ENCODE measurements at places on chromosomes 5 and 9. TPM values are rescaled to one million over a fixed set of nuclear protein-coding genes. Genes with fewer than 3 reads are reported as not detected.

DNA sequence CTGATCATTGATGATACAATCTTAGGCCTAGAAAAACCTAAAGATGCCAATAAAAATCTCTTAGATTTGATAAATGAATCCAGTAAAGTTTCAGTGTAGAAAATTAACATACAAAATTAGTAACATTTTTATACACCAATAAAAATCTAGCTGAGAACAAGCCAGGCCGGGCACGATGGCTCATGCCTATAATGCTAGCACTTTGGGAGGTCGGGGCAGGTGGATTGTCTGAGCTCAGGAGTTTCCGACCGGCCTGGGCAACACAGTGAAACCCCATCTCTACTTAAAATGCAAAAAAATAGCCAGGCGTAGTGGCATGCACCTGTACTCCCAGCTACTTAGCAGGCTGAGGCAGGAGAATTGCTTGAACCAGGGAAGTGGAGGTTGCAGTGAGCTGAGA lies 84.4 kb downstream of the SLCO6A1 start:
- DNase-seq: no peak
- no peaks in the 10 kb centered on the region for H3K27me3 ChIP-seq
- no peaks in the 10 kb centered on the region for H3K4me1 ChIP-seq
- H3K36me3 ChIP-seq: no peaks in the 10 kb centered on the region
- H3K4me3 ChIP-seq: no peak overlapping the region
- no peak overlapping the region for H3K27ac ChIP-seq

Gene S1PR3
- total RNA-seq: 0.58 TPM

- no peak overlapping the region for H3K27ac ChIP-seq
- peaks cover 11% of the 10 kb centered on the region for H3K27me3 ChIP-seq
Measured at GRCh38 chr9:132993511-132993939, 15.0 kb downstream of the GFI1B start.

Gene HMMR
- total RNA-seq: 94.2 TPM

Gene SAXO1
- total RNA-seq: not detected

Gene TAF9
- 68.8 TPM for total RNA-seq

DNA sequence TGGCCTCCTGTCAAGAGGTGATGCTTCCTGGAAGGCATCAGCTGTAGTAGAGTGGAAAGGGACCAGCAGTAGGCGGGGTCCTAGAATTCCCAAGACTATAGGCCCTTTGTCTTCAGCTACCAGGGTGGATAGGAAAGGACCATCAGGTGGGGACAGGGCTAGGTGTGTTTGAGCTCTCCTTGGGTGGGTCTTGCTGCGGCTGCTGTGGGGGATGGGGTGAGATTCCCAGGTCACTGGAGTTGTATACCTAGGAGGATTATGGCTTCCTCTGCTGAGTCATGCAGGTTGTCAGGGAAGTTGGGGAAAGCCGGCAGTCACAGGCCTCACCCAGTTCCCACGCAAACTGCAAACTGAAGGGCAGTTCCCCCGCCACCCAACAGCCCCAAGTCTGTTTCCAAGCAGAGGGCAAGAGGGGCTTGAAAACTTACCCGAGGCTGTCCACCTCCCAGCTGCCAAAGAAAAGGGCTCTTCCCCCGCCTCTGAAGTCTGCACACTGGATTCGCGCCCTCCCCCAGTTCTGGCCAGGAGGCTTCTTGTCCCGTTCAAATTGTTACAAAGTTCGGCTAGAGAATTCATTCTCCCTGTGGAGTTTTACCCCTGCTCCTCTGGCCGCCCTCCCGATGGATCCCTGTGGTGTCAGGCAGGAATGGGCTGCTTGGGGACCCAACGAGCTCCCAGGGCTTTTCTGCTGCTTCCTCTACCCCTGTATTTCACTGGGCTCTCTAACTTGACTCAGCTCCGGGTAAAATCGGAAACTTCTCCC lies 23.0 kb upstream of the ECM2 start:
- H3K27ac ChIP-seq: no peak overlapping the region
- H3K4me1 ChIP-seq: peaks cover 11% of the 10 kb centered on the region
- no peaks in the 10 kb centered on the region for H3K36me3 ChIP-seq

DNA sequence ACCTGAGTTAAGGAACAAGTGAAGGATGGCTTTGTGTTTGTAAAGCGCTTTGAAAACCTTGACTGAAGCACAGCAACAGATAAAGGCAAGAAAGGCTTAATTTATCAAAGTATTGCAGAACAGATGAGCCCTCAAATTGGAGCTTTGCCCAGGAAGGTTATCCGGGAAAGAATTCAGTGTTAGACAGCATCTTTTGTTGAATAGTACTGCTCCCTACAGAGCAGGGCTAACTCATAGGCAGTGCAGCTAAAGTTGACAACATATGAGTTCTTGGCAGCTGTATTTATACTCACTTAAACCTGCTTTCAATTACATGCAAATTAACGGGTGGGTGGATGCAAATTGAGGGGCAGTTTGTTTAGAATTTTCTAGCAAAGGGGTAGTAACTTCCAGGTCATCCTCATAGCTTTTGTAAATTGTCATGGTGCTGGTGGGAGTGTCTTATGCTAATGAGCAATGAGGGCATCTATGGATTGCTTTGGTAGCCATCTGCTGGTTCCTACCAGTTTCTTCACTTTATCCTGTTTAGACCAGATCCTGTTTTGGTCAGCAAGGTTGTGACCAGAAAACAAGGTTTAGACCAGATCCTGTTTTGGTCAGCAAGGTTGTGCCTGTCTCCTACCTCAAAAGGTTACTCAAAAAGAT lies 105.8 kb downstream of the GDA start:
- peaks cover 19% of the 10 kb centered on the region for H3K27me3 ChIP-seq
- no peak for DNase-seq
- no peaks in the 10 kb centered on the region for H3K36me3 ChIP-seq
- no peak overlapping the region for H3K4me3 ChIP-seq

DNA sequence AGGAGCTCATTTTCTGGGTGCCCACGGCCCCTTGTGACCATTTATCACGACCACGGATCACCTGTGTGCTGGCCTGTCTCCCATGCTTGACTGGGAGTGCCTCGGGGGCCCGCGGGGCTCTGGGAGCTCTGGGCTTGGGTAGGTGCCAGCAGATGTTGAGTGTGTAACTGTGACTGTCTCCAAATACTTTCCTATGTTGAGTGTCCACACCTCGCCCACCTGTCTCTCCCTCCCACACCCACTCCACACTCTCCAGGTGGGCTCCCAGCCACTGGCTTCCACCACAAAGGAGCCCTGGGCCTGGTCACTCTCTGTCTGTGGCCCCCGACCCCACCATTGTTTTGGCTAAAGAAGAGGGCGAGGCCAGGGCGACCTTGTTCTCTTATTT lies 196.4 kb downstream of the CDK5RAP2 start:
- H3K36me3 ChIP-seq: no peaks in the 10 kb centered on the region
- no peak overlapping the region for H3K27ac ChIP-seq
- H3K4me3 ChIP-seq: no peak overlapping the region
- DNase-seq: no peak

GRCh38 chr5:78597068-78597973 lies 51.3 kb downstream of the LHFPL2 start:
- no peak overlapping the region for H3K4me3 ChIP-seq
- no peak overlapping the region for H3K27ac ChIP-seq
- no peaks in the 10 kb centered on the region for H3K36me3 ChIP-seq

Gene GRIA1
- total RNA-seq: not detected

DNA sequence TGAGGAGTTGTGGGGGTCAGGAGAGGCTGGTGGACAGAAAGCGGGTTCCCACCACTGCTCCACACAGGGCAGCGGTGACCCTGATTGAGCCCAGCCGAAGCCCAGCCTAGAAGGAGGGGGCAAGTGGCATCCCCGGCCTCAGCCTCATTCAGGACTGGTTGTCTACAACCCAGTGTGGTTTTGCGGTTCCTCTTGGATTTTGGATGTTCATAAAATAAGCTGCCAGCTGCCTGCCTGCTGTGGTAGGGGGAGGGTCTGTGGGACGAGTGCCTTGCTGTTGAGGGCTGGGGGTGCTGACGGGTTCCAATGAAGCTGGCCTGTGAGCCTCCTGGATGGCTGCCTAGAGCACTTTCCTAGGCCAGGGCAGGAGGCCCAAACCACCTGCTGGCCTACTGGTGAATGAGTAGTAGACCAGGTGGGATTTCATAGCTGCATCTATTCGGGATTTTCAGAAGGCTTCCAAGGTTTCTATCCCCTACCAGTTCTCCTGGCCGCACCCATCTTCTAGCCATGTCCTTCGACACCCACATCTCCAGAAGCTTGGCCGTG lies 102.4 kb downstream of the NDFIP1 start:
- no peak for DNase-seq
- H3K4me1 ChIP-seq: no peaks in the 10 kb centered on the region
- no peak overlapping the region for H3K27ac ChIP-seq
- no peaks in the 10 kb centered on the region for H3K27me3 ChIP-seq
- no peaks in the 10 kb centered on the region for H3K36me3 ChIP-seq

Gene GPX3
- not detected for total RNA-seq

Gene AGXT2
- not detected for total RNA-seq

GRCh38 chr5:120823328-120823727 lies 359.2 kb downstream of the PRR16 start:
- H3K4me3 ChIP-seq: no peak overlapping the region
- H3K4me1 ChIP-seq: no peaks in the 10 kb centered on the region
- no peak overlapping the region for H3K27ac ChIP-seq
- no peaks in the 10 kb centered on the region for H3K27me3 ChIP-seq
- DNase-seq: no peak

DNA sequence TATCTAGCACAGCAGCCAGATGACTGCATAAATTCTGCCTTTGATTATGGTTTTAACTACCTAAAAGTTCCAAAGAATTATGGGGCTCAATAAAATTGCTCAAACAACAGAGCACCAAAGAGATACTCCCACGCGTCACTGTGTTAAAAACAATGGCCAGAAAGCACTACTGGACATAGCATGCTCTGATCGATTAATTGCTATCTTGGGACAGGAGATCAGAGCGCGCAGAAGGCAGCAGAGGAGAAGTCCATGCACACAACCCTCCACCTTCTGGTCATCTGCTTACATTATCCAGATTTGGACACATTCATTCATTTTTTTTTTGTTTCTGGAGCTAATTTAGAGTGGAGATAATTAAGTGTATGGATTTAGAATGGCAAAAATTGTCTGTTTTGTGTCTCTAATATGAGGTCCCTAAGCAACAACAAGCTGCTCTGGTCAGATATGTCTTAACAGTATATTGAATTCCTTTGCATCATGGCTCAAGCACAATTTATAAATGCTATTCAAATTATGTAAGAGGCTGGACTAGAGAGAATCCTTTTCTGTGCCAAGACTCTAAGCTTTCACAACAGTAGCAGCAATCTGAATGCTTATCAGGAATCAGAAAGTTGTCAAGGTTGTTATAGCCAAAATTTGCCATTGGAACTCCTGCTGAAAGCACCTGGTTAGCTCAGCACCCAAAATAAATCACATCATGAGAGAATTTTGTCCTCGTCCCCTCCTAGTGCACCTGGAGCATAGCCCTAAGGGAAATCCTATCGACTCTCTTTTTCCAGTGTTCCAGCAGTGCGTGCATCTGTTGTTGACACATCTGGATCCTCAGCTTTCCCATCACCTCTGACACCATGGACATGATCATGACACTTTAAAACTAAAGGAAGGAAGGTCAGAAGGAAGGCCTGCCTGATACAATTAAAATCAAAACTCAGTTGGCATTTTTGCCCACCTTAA lies 98.6 kb upstream of the HMHB1 start:
- H3K27ac ChIP-seq: no peak overlapping the region
- no peaks in the 10 kb centered on the region for H3K27me3 ChIP-seq

DNA sequence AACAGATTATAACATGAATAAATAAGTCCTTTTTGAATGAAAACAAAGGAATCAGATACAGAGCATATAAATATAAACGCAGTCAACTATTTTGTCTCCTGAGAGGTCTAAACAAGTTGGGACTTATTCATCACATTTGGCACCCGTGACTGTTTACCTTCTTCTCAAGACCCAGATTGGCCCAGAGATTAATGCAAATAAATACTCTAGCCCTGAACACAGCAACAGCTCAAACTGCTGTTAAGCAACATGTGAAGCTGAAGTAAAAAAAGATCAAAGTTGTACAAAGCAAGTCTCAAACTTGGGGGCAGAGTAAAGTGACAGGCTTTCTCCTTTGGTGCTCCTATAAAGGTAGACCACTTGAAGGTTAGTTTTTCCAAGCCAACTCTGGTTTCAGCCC lies 95.0 kb upstream of the NR5A1 start:
- H3K36me3 ChIP-seq: no peaks in the 10 kb centered on the region
- peaks cover 13% of the 10 kb centered on the region for H3K27me3 ChIP-seq
- no peaks in the 10 kb centered on the region for H3K4me1 ChIP-seq
- no peak overlapping the region for H3K27ac ChIP-seq
- no peak for DNase-seq
- H3K4me3 ChIP-seq: no peak overlapping the region

- peaks cover 13% of the 10 kb centered on the region for H3K36me3 ChIP-seq
- DNase-seq: no peak
- H3K27ac ChIP-seq: no peak overlapping the region
- no peak overlapping the region for H3K4me3 ChIP-seq
Measured at GRCh38 chr5:148372893-148373292, 10.9 kb upstream of the FBXO38 start.

- peak; percentile 83 for DNase-seq
- peaks cover 29% of the 10 kb centered on the region for H3K27me3 ChIP-seq
- no peaks in the 10 kb centered on the region for H3K36me3 ChIP-seq
- H3K4me3 ChIP-seq: no peak overlapping the region
- H3K27ac ChIP-seq: peak overlapping the region; percentile 5
Measured at GRCh38 chr9:121455527-121456239, 44.0 kb downstream of the GGTA1 start.

Gene GDNF
- not detected for total RNA-seq

GRCh38 chr5:135955525-135955924 lies 742 bp upstream of the LECT2 start:
- no peaks in the 10 kb centered on the region for H3K4me1 ChIP-seq
- H3K4me3 ChIP-seq: no peak overlapping the region
- peaks cover 14% of the 10 kb centered on the region for H3K27me3 ChIP-seq
- no peak overlapping the region for H3K27ac ChIP-seq
- DNase-seq: no peak
- H3K36me3 ChIP-seq: no peaks in the 10 kb centered on the region

Gene CTXN3
- total RNA-seq: not detected

DNA sequence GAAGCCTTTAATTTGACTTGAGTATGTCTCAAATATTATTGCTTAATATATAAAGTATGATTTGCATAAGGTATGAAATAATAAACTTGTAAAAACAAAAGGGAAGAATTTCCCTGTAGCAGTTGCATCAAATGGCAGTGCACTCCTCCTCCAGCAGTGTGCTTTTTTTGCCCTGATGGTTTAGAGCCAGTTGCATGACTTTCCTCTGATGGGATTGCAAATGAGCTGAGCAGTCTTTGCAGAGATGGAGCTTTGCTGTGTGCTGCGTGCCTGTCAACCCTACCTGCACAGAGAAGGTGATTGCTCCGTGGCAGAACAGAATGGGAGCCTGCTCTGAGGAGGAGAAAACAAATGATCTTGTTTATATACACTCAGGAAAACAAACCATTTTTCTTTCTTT lies 22.7 kb upstream of the CATSPER3 start:
- H3K4me1 ChIP-seq: no peaks in the 10 kb centered on the region
- H3K4me3 ChIP-seq: no peak overlapping the region
- no peak for DNase-seq
- no peak overlapping the region for H3K27ac ChIP-seq
- H3K27me3 ChIP-seq: no peaks in the 10 kb centered on the region

GRCh38 chr9:113772121-113772810 lies 103.8 kb upstream of the ZNF618 start:
- H3K36me3 ChIP-seq: no peaks in the 10 kb centered on the region
- H3K4me1 ChIP-seq: no peaks in the 10 kb centered on the region
- no peak overlapping the region for H3K27ac ChIP-seq
- peaks cover 9% of the 10 kb centered on the region for H3K27me3 ChIP-seq
- DNase-seq: no peak
